ENCODE measurements at places on chromosomes 5 and 9.

GRCh38 chr5:34583167-34583566, 73.0 kb upstream of the RAI14 start:
- DNase-seq: no peak

- no peak for DNase-seq
Observed at GRCh38 chr9:94824913-94825610, 98.6 kb downstream of the AOPEP start.

DNA sequence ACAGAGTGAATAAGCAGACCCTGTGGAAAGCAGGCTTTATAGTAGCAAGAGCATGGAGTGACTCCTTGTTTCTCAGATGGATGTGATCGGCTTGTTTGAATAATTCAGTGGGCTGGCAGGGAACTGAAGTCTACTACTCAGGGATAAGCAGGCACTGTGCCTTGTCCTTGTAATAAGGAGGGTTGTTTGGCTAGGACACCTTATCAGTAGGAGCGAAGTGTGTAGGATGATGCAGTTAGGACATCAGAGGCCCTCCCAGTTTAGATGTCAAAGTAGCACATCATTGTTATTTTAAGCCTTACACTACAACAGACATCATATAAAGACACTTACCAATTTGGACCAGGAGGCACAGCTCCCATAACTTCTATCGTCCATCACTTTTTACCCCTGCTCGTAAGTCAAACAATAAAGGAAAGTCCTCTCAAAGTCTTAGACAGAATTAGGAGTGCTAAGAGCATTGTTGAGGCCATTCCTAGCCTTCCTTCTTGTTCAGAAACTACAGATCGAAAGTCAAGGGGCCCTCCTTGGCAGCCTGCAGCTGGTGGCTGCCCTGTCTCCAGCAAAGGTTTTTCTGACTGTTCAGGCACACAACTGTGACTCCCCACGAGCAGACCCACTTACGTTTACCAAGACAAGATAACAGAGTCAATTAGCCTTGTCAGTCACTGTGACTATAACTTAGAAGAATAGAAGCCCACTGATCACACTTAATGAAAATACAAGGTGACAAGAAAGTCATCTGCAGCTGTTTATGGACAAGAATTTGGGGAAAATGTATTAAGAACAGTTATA, 218.6 kb downstream of the SNX18 start:
- no peak for DNase-seq

DNA sequence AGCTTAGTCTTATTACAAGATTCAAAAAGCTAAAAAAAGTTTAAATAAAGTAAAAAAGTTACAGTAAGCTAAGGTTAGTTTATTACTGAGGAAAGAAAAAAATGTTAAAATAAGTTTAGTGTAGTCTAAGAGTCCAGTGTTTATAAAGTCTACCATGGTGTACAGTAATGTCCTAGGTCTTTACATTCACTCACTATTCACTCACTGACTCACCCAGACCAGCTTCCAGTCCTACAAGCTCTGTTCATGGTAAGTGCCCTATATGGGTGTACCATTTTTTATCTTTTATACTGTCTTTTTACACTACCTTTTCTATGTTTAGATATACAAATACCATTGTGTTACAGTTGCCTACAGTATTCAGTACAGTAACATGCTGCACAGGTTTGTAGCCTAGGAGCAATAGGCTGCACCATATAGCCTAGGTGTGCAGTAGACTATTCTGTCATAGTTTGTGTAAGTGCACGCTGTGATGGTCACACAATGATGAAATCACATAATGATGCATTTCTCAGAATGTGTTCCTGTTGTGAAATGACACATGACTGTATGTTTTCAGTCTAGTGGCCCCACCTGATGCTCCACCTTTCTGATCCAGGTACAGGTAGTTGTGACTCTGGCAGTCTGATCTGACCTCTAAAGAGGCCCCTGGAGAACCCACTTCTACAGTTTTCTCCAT, 45.7 kb downstream of the SNX18 start:
- DNase-seq: no peak

GRCh38 chr5:132480546-132480892, 10.1 kb downstream of the IRF1 start:
- no peak for DNase-seq

- no peak for DNase-seq
Observed at GRCh38 chr5:21574438-21574837, 1278.7 kb downstream of the CDH12 start.

DNA sequence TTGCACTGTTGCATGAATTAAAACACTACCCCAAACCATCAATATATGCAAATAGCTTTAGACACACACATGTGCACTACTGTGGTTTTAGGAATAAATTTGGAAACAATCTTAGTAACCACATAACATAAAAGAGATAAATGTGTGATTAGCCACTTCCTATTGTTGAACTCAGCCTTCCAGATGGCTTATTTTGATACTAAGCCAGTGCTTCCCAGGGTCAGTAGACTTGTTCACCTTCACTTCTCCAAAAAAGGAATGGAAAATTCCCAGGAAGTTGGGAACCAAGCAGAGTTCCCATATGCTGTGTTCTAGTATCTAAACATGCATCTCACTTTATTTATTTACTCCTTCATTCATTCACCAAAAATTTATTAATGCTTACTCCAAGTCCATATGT, 47.8 kb downstream of the SVEP1 start:
- no peak for DNase-seq

DNA sequence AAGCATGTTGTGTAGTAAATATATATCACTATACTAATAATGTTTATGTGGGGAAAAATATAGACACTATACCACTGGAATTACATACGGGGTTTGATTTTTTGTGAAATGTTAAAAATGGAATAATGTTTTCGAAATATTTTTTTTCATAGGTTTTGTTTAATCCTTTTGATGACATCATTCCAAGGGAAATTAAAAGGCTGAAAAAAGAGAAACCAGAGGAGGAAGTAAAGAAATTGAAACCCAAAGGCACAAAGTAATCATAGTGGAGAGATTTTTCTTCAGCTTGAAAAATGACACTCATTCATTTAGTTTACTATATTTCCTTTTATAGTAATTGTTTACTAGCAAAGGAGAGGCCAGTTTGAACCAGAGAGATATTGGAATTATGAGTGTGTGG, 17.6 kb downstream of the CWC27 start:
- no peak for DNase-seq

- no peak for DNase-seq
Observed at GRCh38 chr5:134534726-134535110, 9.2 kb downstream of the JADE2 start.

- DNase-seq: peak; percentile 26
Observed at GRCh38 chr9:71769175-71770161, 1.2 kb upstream of the CEMIP2 start.

DNA sequence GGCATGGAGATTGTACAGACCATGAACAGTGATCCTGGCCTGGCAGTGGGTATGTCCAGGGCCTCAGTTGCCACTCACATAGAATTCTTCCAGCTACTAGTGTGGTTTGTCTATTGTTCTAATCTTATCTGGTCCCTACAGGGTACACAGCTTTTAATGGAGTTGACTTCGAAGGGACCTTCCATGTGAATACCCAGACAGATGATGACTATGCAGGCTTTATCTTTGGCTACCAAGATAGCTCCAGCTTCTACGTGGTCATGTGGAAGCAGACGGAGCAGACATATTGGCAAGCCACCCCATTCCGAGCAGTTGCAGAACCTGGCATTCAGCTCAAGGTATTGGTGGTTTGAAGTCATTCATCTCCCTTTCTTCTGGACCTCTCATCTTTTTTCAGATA, 43.8 kb downstream of the THBS4 start:
- no peak for DNase-seq

GRCh38 chr5:27208051-27208450, 169.7 kb upstream of the CDH9 start:
- no peak for DNase-seq

DNA sequence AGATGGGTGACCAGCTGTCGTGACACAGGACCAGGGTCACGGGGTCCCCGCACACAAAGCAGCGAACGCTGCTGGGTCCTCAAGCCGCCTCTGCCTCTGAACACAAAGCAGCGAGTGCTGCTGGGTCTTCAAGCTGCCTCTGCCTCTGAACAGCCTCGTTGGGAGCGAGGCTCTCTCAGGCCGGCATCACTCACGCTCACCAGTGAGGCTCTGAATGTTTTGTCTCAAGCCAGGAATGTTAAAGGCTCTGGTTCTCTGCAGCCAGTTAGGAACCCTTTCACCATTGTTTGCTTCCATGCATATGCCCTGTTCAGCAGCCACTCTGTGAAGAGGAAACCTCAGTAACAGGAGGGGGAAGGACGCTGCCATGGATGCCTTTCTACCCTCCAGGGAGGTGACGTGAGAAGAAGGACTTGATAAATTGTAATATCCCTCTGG, 82.7 kb upstream of the TAF11L2 start:
- DNase-seq: no peak

All from stimulated activated CD8-positive, alpha-beta memory T cell treated with anti-CD3 and anti-CD28 coated beads, Interleukin-15, amount 100 ng/mL, for 24 hours (primary cell).